Uterine smooth muscle cell (primary cell): ENCODE measurements at places on chromosomes 11 and 22. TPM values are rescaled to one million over a fixed set of nuclear protein-coding genes. Genes with fewer than 3 reads are reported as not detected.

The EHF gene
- not detected in 2 replicates for total RNA-seq

The RAB3IL1 gene
- total RNA-seq = 12.5 and 19.1 TPM in 2 replicates

The CLCF1 gene
- 2.8 and 3.9 TPM in 2 replicates for total RNA-seq

The OR4A16 gene
- total RNA-seq = not detected in 2 replicates

The MMP7 gene
- not detected in 2 replicates for total RNA-seq

The KRTAP5-2 gene
- total RNA-seq = not detected in 2 replicates

The ATF4 gene
- 282 and 426 TPM in 2 replicates for total RNA-seq

The HEPN1 gene
- not detected in 2 replicates for total RNA-seq

The SAA1 gene
- total RNA-seq = 0.33 TPM in 1 of 2 replicates, not detected in the other

The AP1B1 gene
- total RNA-seq = 59.5 and 69.8 TPM in 2 replicates

The HTR3A gene
- under 0.01 TPM in 1 of 2 replicates, not detected in the other for total RNA-seq

The ZDHHC8 gene
- total RNA-seq = 7.1 and 7.6 TPM in 2 replicates

The ABCC8 gene
- not detected in 2 replicates for total RNA-seq

The KREMEN1 gene
- 3.1 and 6.6 TPM in 2 replicates for total RNA-seq

The NPTXR gene
- total RNA-seq = 2.0 and 4.6 TPM in 2 replicates

The THY1 gene
- total RNA-seq = 162 and 218 TPM in 2 replicates

The SLC16A8 gene
- 0.25 TPM in 1 of 2 replicates, not detected in the other for total RNA-seq

The METTL15 gene
- total RNA-seq = 19.7 and 23.9 TPM in 2 replicates

The GUCY1A2 gene
- total RNA-seq = 0.66 and 1.7 TPM in 2 replicates

The PNPLA5 gene
- under 0.01 TPM in 1 of 2 replicates, not detected in the other for total RNA-seq

The POU2AF2 gene
- total RNA-seq = not detected in 2 replicates

The FOLR3 gene
- total RNA-seq = 3.8 and 11.1 TPM in 2 replicates

The MED15 gene
- 45.4 and 66.5 TPM in 2 replicates for total RNA-seq

The APOBEC3H gene
- not detected in 2 replicates for total RNA-seq
